ENCODE measurements at places on chromosomes 2 and 18. TPM values are rescaled to one million over a fixed set of nuclear protein-coding genes. Genes with fewer than 3 reads are reported as not detected.

ABCG5 gene
- not detected for total RNA-seq

HAT1 gene
- 33.6 TPM for total RNA-seq

SPR gene
- total RNA-seq: 16.3 TPM

CCDC121 gene
- total RNA-seq: 4.2 TPM

MPP4 gene
- total RNA-seq: 0.27 TPM

ZNF638 gene
- 223 TPM for total RNA-seq

EMX1 gene
- not detected for total RNA-seq

B3GNT7 gene
- 15.8 TPM for total RNA-seq

DNA sequence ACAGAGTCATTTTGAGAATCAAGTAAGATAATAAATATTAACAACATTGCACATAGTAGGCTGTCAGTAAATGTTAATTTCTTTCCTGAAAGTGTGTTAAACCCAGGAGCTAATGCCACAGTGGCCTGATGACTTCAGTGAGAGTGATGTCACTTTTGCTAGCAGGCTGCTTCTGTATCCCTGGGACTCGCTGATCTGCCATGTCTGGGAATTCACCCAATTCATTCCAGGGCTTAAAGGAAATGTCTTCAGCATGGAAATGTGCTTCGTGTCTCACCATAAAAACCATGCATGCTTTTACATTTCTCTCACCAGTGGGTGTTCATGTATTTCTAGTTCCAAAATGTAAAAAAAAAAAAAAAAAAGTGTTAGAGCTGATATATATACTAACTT, 56.8 kb upstream of the MAPRE3 start:
- peak overlapping the region; percentile 84 for H3K27ac ChIP-seq
- H3K27me3 ChIP-seq: no peaks in the 10 kb centered on the region
- peaks cover 50% of the 10 kb centered on the region for H3K4me1 ChIP-seq

DNA sequence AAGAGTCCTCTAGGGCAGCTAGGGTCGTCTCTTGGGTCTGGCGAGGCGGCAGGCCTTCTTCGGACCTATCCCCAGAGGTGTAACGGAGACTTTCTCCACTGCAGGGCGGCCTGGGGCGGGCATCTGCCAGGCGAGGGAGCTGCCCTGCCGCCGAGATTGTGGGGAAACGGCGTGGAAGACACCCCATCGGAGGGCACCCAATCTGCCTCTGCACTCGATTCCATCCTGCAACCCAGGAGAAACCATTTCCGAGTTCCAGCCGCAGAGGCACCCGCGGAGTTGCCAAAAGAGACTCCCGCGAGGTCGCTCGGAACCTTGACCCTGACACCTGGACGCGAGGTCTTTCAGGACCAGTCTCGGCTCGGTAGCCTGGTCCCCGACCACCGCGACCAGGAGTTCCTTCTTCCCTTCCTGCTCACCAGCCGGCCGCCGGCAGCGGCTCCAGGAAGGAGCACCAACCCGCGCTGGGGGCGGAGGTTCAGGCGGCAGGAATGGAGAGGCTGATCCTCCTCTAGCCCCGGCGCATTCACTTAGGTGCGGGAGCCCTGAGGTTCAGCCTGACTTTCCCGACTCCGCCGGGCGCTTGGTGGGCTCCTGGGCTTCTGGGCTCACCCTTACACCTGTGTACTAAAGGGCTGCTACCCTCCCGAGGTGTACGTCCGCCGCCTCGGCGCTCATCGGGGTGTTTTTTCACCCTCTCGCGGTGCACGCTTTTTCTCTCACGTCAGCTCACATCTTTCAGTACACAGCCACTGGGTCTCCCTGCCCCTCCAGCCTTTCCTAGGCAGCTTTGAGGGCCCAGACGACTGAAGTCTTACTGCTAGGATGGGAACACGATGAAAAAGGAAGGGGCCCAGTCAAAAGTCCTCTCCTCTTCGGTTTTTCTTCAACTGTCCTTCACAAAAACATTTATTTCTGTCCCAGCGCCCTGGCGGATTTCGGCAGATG, 8.1 kb downstream of the SIX2 start:
- DNase-seq: peak; percentile 59
- H3K27ac ChIP-seq: no peak overlapping the region
- peaks cover 100% of the 10 kb centered on the region for H3K27me3 ChIP-seq

- peak; percentile 79 for DNase-seq
- H3K36me3 ChIP-seq: no peaks in the 10 kb centered on the region
- peak overlapping the region; percentile 83 for H3K27ac ChIP-seq
- H3K4me3 ChIP-seq: no peak overlapping the region
Measured at GRCh38 chr2:45242161-45242741, 233.0 kb upstream of the SIX2 start.

GRCh38 chr2:79686884-79687283, 174.0 kb downstream of the CTNNA2 start:
- no peak overlapping the region for H3K4me3 ChIP-seq
- H3K27me3 ChIP-seq: no peaks in the 10 kb centered on the region
- no peak overlapping the region for H3K27ac ChIP-seq
- no peaks in the 10 kb centered on the region for H3K4me1 ChIP-seq
- DNase-seq: no peak
- no peaks in the 10 kb centered on the region for H3K36me3 ChIP-seq

GRCh38 chr18:67608191-67608590, 91.7 kb upstream of the DSEL start:
- DNase-seq: no peak
- no peaks in the 10 kb centered on the region for H3K36me3 ChIP-seq
- H3K27me3 ChIP-seq: no peaks in the 10 kb centered on the region
- H3K4me3 ChIP-seq: no peak overlapping the region
- no peaks in the 10 kb centered on the region for H3K4me1 ChIP-seq

- H3K36me3 ChIP-seq: no peaks in the 10 kb centered on the region
- H3K4me3 ChIP-seq: no peak overlapping the region
- no peaks in the 10 kb centered on the region for H3K4me1 ChIP-seq
- DNase-seq: no peak
- no peaks in the 10 kb centered on the region for H3K27me3 ChIP-seq
Measured at GRCh38 chr2:78023356-78023755, 501.2 kb upstream of the LRRTM4 start.

- peak; percentile 10 for DNase-seq
- no peaks in the 10 kb centered on the region for H3K36me3 ChIP-seq
- peak overlapping the region; percentile 10 for H3K4me3 ChIP-seq
- no peaks in the 10 kb centered on the region for H3K4me1 ChIP-seq
- H3K27me3 ChIP-seq: peaks cover 100% of the 10 kb centered on the region
Measured at GRCh38 chr2:74515271-74515980, 1.2 kb downstream of the TLX2 start.

DNA sequence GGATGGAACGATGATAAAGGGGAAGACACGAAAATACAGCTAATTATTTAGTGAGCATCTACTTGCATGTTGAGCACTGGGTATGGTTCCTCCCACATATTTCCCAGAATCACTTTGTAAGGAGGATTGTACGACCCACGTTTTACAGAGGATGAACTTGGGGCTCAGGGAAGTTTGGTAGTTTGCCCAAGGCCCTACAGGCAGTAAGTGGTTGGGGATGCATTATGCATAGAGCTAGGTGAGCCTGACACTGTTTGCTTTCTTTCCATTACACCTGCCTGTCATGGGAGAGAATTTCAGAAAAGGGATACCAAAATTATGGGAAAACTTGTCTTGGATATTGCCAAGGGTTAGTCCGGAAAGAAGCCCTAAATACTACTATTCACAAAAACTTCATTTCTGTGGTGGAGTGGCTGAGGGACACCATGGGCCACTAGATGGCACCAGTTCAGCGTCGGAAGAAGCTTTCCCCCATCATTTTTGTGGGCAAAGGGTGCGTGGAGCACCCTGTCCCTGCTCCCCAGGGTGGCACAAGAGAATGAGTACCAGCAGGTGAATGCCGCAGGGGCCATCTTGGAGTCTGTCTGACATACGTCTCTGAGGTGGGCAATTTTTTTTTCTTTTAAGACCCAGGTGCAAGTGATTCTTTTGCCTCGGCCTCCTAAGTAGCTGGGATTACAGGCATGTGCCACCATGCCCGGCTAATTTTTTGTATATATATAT, 23.5 kb upstream of the C18orf32 start:
- H3K27ac ChIP-seq: no peak overlapping the region
- no peak overlapping the region for H3K4me3 ChIP-seq
- H3K36me3 ChIP-seq: no peaks in the 10 kb centered on the region

DNA sequence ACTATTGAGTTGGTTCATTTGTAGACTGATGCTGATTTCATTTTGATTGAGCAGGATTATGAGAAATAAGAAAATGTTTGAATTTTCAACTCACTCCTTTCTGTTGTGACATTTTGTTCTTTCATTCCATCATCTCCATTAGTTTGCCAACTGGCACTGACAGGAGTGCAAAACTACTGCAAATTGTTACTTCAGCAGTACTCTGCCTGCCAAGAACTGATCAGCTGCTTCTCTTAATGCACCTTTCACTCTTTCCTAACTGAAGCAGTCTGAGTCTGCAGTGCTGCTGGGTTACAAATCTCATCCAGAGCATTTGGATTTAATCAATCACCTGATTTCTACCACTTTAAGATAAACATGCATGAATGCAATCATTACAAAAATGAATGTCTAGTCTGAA, 70.9 kb downstream of the TMEFF2 start:
- H3K4me1 ChIP-seq: no peaks in the 10 kb centered on the region
- DNase-seq: no peak
- H3K27ac ChIP-seq: no peak overlapping the region

- DNase-seq: no peak
- H3K27ac ChIP-seq: no peak overlapping the region
- no peaks in the 10 kb centered on the region for H3K27me3 ChIP-seq
- no peaks in the 10 kb centered on the region for H3K4me1 ChIP-seq
- no peaks in the 10 kb centered on the region for H3K36me3 ChIP-seq
- H3K4me3 ChIP-seq: no peak overlapping the region
Measured at GRCh38 chr18:23887493-23887892, 127.1 kb upstream of the TTC39C start.

- H3K4me1 ChIP-seq: no peaks in the 10 kb centered on the region
- H3K27ac ChIP-seq: no peak overlapping the region
- peak; percentile 17 for DNase-seq
Measured at GRCh38 chr2:102558463-102558862, 60.9 kb upstream of the SLC9A2 start.

GRCh38 chr2:46887028-46887885, 28.3 kb downstream of the MCFD2 start:
- no peaks in the 10 kb centered on the region for H3K36me3 ChIP-seq
- no peak for DNase-seq
- H3K27me3 ChIP-seq: no peaks in the 10 kb centered on the region
- H3K4me3 ChIP-seq: no peak overlapping the region
- H3K27ac ChIP-seq: no peak overlapping the region
- H3K4me1 ChIP-seq: no peaks in the 10 kb centered on the region

GRCh38 chr2:184814421-184814820, 216.1 kb downstream of the ZNF804A start:
- H3K4me3 ChIP-seq: no peak overlapping the region
- H3K27ac ChIP-seq: peak overlapping the region; percentile 59
- DNase-seq: peak; percentile 29
- no peaks in the 10 kb centered on the region for H3K27me3 ChIP-seq
- H3K36me3 ChIP-seq: no peaks in the 10 kb centered on the region

DNA sequence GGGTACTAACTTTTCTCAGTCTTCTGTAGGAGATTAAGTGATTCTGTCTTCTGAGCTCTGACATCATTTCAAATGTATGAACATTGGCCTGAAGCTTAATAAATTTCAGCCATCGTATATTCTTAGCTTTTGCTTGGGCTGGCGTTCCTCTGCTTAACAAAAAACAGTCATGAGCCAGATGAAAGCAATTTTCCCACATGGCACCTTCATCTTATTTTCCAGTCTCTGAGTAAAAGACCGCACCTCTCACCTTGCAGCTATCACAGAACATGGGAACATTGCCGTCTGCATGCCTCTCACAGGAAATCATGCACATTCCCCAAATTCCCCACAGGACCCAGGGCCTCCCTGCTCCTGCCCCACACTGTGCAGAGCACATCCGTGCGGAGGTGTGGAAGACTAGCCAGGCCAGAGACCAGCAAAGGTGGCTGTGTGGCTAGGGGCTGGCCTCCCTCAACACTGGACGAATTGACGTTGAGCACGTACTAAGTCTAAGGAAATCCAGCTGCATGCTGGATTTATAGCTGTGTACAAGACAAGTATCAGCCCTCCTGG, 531.8 kb upstream of the ID2 start:
- peak; percentile 33 for DNase-seq
- no peak overlapping the region for H3K4me3 ChIP-seq
- H3K4me1 ChIP-seq: peaks cover 9% of the 10 kb centered on the region
- H3K27ac ChIP-seq: no peak overlapping the region
- H3K27me3 ChIP-seq: no peaks in the 10 kb centered on the region

GRCh38 chr18:10751653-10752052, 225.8 kb downstream of the NAPG start:
- H3K4me3 ChIP-seq: no peak overlapping the region
- H3K36me3 ChIP-seq: no peaks in the 10 kb centered on the region
- peaks cover 2% of the 10 kb centered on the region for H3K27me3 ChIP-seq
- peaks cover 14% of the 10 kb centered on the region for H3K4me1 ChIP-seq

- H3K4me1 ChIP-seq: no peaks in the 10 kb centered on the region
- no peak overlapping the region for H3K27ac ChIP-seq
Measured at GRCh38 chr18:23479829-23480505, 23.3 kb upstream of the RMC1 start.

- no peaks in the 10 kb centered on the region for H3K4me1 ChIP-seq
- H3K27me3 ChIP-seq: no peaks in the 10 kb centered on the region
- no peak overlapping the region for H3K27ac ChIP-seq
- no peak for DNase-seq
- H3K4me3 ChIP-seq: no peak overlapping the region
Measured at GRCh38 chr2:235781775-235782174, 287.9 kb downstream of the AGAP1 start.

DNA sequence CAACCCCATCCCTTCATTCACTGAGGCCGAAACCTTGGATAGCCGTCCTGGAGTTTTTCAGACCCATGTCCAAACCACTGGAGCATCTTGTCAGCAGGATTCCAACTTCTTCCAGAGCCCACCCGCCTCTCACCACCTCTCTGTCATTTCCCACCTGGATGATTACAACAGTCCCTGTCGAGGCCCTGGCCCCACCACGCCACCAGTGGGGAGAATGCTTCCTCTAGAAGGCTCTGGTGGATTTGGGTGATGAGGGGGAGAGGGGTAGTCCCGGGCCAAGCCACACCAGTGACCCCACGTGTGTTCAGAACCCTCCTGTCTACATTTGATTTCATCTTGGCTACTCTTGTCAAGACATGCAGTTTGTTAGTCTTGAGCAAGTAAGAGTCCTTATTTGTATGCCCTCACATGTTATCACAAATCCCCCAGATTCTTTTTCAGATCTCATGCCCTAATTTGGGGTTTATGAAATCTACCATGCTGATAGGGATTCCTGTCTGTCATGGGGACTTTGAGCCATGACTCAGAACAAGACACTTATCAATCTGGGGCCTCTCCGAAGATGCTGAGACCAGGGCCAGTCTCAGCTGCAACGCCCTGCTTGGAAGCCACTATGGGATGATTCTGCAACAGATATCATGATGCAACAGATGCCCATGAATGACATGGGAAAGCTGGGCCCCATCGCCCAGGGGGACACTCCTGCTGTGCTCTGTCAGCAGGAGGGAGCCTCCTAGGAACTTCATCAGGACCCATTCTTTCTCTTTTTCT, 186.1 kb downstream of the ZFP36L2 start:
- no peak overlapping the region for H3K27ac ChIP-seq
- H3K4me3 ChIP-seq: no peak overlapping the region
- H3K4me1 ChIP-seq: peaks cover 4% of the 10 kb centered on the region

GRCh38 chr2:155975734-155976133, 356.8 kb downstream of the NR4A2 start:
- H3K27me3 ChIP-seq: no peaks in the 10 kb centered on the region
- no peak overlapping the region for H3K4me3 ChIP-seq
- H3K36me3 ChIP-seq: no peaks in the 10 kb centered on the region
- no peaks in the 10 kb centered on the region for H3K4me1 ChIP-seq
- no peak for DNase-seq
